ENCODE measurements at places on chromosomes 7 and 10. TPM values are rescaled to one million over a fixed set of nuclear protein-coding genes. Genes with fewer than 3 reads are reported as not detected.

GRCh38 chr10:101814466-101815071 lies 3.7 kb downstream of the OGA start:
- H3K4me1 ChIP-seq = peaks cover 45% of the 10 kb centered on the region
- H3K4me3 ChIP-seq = peak overlapping the region; percentile 99
- no peaks in the 10 kb centered on the region for H3K27me3 ChIP-seq
- DNase-seq = no peak

The SCIN gene
- total RNA-seq = 0.74 TPM

- H3K36me3 ChIP-seq = peaks cover 4% of the 10 kb centered on the region
- H3K4me3 ChIP-seq = no peak overlapping the region
- no peak overlapping the region for H3K27ac ChIP-seq
- H3K4me1 ChIP-seq = peaks cover 18% of the 10 kb centered on the region
- no peak for DNase-seq
- H3K27me3 ChIP-seq = no peaks in the 10 kb centered on the region
Observed at GRCh38 chr7:66769833-66770512, 29.4 kb downstream of the RABGEF1 start.

- H3K4me1 ChIP-seq = peaks cover 5% of the 10 kb centered on the region
- DNase-seq = no peak
- no peak overlapping the region for H3K4me3 ChIP-seq
- H3K36me3 ChIP-seq = no peaks in the 10 kb centered on the region
- H3K27me3 ChIP-seq = no peaks in the 10 kb centered on the region
Observed at GRCh38 chr10:48946891-48947500, 7.4 kb upstream of the LRRC18 start.

GRCh38 chr10:126972635-126973414 lies 67.6 kb downstream of the DOCK1 start:
- no peaks in the 10 kb centered on the region for H3K27me3 ChIP-seq
- no peaks in the 10 kb centered on the region for H3K4me1 ChIP-seq
- DNase-seq = no peak

The CYP2W1 gene
- 2.0 TPM for total RNA-seq

DNA sequence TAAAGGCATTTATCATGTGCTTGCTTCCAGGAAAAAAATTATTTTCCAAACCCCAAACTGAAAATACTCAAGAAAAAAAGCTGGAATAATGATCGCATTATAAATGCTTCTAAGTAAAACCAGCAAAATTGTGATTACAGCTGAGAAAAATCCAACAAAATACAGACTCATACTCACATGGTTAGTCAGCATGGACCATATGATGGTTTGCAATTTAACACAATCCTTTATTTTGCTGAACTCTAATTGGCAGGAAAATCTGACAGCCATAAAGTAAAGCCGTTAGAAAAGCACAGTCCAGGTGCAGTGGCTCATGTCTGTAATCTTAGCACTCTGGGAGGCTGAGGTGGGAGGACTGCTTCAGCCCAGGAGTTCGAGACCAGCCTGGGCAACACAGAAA lies 59.6 kb downstream of the BRI3 start:
- H3K4me3 ChIP-seq = no peak overlapping the region
- H3K4me1 ChIP-seq = no peaks in the 10 kb centered on the region
- H3K27ac ChIP-seq = no peak overlapping the region
- DNase-seq = no peak
- H3K36me3 ChIP-seq = no peaks in the 10 kb centered on the region

GRCh38 chr10:107930037-107930436 lies 765.5 kb upstream of the SORCS1 start:
- no peaks in the 10 kb centered on the region for H3K27me3 ChIP-seq
- no peaks in the 10 kb centered on the region for H3K4me1 ChIP-seq
- no peak for DNase-seq
- H3K36me3 ChIP-seq = no peaks in the 10 kb centered on the region
- no peak overlapping the region for H3K4me3 ChIP-seq

All from vagina (tissue), 2 donors.